ENCODE measurements at places on chromosomes 1 and 21.

DNA sequence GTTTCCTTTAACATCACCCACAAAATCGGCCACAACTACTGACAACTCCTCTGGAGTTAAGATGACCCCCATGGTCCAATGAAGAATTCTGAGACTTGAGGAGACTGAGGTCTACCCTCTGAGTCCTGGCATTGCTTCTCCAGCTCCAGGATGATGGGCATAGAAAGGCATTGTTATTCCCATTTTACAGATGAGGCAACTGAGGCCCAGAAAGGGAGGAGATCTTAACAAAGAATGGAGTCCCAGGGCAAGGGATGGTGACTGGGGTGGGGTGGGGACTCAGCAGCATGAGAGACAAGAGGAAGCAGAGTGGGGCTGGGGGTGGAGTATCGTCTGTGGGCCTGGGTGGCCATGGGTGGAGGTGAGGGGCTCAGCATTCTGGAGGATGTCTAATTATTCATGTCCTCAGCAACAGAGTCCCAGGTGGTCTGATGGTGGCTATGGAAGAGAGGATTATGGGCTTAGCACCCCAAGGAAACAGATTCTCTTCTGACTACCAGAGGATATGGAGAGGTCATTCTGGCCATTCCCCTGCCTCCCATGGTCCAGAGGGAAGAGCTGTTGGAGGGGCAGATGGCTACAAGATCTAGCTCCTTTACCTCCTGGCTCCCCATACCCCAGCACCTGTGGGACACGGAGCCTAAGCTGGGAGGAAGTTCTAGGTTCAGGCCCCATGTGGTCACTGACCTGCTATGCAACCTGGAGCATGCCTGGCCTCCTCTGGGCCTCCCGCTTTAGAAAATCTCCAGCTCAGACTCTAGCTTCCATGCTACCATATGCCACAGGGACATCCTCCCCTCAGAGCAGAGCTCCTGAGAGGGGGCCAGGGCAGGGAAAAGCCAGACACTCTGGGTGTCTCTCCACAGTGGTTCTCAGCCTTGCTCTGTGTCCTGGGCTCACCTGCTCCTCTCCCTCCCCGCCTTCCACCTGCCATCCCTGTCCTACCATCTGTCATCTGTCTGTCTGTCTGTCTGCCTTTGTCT lies 37.4 kb upstream of the DMBX1 start:
- no peak for DNase-seq

DNA sequence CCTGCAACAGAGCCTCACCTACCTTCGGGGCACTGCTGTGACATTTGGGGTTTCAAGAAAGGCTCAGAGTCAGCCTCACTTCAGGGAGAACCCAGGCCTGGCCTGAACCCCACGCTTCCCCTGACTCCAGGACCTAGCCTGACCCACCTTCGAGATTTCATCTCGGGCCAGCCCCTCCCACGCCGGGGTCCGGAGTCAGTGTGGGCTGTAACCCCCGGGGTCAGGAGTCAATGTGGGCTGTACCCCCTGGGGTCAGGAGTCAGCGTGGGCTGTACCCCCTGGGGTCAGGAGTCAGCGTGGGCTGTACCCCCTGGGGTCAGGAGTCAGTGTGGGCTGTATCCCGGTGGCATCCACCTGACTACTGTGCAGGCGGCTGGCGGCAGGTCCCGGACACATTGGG lies 183.0 kb upstream of the RAB4A start:
- no peak for DNase-seq

DNA sequence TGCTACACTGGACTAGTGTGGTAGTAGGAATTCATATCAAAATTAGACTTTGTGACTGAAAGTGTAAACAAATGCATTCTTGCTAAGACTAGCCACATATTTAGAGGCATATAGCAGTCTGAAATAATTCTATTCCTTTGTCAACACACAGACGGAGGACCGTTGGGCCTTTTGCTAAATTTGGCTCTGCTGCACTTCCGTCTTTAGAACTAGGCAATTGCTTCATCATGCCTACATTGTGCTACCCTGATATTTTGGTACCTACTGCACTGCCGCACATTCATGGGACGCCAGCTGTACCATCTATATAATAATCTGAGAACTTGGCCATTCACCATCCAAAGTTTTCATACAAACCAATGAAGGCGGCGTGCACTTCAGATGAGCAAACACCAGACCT lies 346.8 kb downstream of the KIF26B start:
- no peak for DNase-seq

DNA sequence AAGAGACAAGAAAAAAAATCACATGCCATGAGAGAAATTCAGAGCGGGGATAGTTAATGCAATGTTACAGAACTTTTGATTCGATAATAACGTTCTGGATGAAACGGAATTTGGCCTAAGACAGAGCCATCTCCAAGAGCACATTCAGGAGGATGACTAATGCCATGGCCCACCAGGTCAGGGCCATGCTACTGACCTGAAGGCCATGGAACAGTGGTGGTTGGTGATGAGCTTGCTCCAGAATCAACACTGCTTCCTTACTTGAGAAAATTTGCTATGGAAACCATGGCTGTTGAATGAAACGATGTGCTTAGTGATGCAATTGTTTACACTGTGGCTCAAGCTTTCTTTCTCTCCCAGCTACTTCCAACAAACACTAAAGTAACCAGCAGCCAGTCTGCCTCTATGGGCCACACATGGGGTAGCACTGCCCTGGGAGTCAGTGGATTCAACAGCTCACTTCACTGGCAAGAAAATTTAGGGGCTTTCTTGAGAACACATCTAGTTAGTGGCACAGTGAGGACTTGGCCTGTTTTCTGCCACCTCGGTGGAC lies 299.1 kb downstream of the PCP4 start:
- no peak for DNase-seq

- DNase-seq: no peak
Observed at GRCh38 chr1:180165509-180166435, 11.1 kb downstream of the QSOX1 start.

DNA sequence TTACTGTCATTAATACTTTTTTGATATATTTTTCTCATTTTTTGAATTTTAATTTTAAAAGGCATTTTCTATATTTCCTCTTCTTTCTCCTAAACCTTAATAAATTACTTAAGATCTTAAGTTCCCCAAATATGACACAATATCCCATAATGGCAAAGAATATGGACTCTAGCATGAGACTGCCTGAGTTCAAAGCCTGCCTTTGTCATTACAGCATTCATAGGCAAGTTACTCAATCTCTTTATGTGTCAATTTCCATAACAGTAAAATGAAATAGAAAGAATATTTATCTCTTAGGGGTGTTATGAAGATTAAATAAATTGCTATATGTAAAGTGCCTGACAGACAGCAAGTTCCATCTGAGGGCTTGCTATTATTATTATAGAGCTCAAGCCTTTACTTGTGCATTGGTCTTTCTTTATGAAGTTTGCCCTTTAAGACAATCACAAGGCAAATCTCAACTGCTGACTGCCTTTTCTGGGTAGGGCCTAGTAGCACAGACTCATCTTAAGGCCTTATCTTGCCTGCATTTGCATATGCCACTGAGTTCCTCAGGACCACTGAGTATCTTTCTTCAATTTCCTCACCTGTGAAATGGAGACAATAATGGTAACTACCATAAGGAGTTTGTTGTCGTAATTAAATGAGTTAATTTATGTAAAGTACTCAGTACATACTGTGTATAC lies 231.0 kb downstream of the NRIP1 start:
- no peak for DNase-seq

DNA sequence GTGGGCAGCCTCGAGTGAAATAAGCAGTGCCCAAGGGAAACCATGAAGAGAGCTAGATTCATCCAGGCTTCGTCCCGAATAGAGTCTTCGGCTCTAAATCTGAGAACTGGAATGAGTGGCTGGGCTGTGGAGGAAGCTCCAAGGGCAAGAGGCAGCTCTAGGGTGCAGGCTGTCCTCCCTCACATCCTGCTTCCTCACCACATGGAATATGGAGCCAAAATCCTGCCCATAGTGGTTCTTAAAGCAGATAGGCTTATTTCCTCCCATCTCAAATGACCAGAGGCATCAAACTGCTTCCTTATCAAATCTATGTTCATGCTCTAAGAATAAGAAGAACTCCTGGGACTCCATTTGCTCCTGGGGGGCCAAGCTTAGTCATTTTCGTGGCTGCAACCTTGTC lies 2.5 kb downstream of the IL24 start:
- no peak for DNase-seq

GRCh38 chr1:51663105-51663504 lies 46.2 kb downstream of the OSBPL9 start:
- DNase-seq: no peak

DNA sequence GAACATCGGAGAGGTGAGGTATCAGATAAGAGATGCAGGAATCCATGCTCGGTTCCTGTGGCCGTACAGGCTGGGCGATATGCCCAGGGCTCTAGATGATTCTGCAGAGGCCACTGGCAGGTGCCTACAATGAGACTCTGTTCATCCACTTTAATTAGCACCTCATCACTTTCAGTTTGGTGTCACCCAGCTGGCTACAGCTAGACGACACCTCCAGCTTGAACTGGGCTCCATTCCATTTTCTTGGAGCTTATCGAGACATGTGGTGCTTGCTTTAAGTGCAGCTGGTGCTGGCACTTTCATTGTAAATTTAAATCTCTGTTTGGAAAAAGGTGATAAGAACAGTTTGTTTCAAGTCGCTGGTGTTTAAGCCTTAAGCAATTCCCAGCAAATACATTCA lies 322.5 kb upstream of the ADGRL2 start:
- DNase-seq: no peak

GRCh38 chr1:192807211-192808162 lies 1.4 kb upstream of the RGS2 start:
- DNase-seq: no peak

DNA sequence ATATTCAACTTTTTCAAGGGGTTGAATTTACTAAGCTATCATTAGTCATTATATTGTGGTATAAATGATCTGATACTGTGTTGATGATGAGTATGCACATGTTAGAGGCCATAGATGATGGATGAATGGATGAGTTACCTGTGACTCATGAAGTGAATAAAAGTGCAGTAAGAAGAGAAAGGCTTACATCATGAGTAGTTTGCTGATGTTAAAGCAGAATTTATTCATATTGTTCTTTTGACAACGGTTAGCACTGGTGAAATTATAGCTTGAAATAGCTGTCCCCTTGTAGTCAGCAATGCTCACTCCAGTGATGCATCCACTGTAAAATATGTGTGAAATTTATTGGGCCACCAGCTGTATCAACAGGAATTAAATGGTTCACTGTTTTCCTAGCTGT lies 541.0 kb upstream of the ZRANB2 start:
- no peak for DNase-seq

- peak; percentile 88 for DNase-seq
Observed at GRCh38 chr1:204791453-204792353, 79.0 kb upstream of the NFASC start.

DNA sequence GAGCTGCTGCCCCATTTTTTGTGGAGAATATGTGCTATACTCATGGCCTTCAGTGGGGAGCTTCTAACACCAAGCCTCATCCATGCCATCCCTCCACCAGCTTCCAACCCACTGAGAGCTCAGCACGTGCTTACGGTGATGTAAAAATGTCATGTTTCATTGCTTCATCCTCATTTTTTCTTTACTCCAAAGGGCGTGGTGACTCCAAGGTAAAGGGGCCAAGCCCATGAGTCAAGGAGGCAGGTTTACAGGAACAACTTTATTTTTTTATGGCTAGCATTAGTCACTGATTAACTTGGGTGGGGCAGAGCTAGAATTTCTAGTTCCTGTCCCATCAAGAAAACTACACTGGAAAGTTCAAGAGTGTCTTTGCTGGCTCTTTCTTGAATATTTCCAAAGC lies at the start of gene C1orf226:
C1orf226 (plus strand) TSS at position 346 of the 400 bp plus-strand sequence. CDS start 174 bp downstream, outside the sequence.
- DNase-seq: no peak

DNA sequence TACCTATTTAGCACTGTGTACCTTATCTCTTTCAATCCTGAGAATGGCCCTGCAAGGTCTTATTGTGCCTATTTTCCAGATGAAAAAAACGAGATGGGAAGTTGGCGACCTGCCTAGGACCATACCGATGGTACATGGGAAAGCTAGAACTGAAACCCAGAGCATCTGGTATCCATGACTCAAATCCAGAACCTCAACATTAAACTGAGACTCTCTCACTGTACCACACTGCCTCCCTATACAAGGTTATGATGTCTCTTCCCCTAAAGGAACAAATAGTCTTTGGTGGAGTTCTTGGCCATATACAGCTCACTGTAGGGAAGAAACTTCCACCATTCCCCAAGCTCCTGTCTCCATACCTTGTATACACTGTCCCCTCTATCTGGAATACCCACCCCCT lies 110.7 kb downstream of the TNR start:
- no peak for DNase-seq

DNA sequence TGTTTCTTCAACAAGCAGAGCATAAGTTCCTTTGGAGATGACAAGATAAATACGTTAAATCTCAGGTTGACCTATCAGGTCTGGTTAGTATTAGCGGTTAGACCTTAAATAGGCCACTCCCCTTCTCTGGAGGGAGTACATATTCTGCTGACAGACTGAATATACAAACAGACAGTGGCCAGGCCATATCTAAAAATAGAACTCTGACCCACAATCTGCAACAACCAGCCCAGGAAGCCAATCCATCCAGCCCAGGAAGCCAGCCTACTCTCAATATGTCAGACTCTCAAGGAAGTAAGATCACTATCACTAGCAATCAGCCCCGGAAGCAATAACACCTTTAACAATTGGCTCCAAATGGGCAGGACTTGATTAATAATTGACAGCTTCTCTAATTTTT lies 6.7 kb downstream of the IL20 start:
- DNase-seq: no peak

- DNase-seq: no peak
Observed at GRCh38 chr1:247114351-247115140, 10.4 kb upstream of the ZNF669 start.

GRCh38 chr21:30232011-30232410 lies 16.1 kb upstream of the CLDN8 start:
- DNase-seq: no peak
